SK-N-SH treated with all-trans-retinoic acid at 6 μM for 48 hours (cell line): ENCODE measurements at places on chromosomes 2 and 18.
A peak's percentile ranks its signal among the peaks of the same experiment; 100 is the strongest.

GRCh38 chr2:58842501-58843155 is 601.5 kb upstream of the FANCL start:
- no peak for ATAC-seq

GRCh38 chr2:36965751-36966369 is 476 bp downstream of the STRN start:
- ATAC-seq: peak; percentile 39

DNA sequence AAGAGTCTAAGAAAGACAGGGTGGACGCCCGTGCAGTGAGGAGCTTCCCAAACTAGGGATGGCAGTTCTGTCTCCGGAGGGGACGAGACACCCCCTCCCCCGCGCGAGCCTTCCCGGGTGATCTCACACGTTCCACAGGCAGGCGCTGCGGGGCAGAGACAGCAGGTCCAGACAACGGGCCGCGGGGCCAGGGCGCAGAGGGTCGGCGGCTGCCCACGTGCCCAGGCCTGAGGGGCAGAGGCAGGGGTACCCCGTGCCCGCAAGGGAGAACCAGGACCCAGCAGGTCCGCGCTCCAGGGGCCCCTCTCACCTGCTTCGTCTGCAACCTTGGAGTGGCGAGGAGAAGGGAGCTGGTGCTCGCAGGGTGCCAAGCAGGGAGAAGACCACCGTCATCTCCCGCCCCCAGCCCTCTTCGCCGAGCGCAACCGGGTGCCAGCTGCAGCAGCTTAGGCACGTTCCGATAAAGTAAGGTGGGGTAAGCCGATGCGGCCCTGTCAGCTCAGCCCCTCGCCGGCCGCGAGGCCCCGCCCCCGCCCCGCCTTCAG is at the start of gene GPR155:
TSS of gene GPR155 (minus strand) at position 467 of the 545 bp plus-strand sequence. CDS start 5,073 bp downstream, outside the sequence.
- peak; percentile 79 for ATAC-seq

- 0 out of 3 replicates have a peak, but pooled peaks have one; percentile 41 for ATAC-seq
Measured at GRCh38 chr2:71348302-71348701, 16.7 kb downstream of the ZNF638 start.

DNA sequence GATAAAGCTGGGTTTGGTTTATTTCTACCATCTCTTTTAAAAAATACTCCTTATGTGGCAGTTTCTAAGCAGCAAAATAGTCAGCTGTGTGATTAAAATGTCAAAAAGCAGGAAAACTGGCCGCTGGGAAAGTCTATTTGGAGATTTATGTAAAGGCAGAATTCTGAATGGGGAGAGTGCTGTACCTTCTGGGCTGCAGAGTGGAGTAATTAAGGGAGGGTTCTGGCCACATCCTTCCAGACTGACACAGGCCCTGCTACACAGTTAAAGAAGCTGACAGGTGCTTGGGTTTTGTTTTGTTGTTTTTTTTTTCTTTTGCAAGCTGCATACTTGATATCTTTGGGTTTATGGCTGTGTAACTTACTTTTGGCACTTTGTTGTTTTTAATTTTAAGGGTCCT is 157.2 kb downstream of the WDSUB1 start:
- ATAC-seq: peak; percentile 18; the same call in 1 of the 3 replicates

GRCh38 chr18:457140-457519 is 43.4 kb downstream of the COLEC12 start:
- peak; percentile 69 for ATAC-seq

DNA sequence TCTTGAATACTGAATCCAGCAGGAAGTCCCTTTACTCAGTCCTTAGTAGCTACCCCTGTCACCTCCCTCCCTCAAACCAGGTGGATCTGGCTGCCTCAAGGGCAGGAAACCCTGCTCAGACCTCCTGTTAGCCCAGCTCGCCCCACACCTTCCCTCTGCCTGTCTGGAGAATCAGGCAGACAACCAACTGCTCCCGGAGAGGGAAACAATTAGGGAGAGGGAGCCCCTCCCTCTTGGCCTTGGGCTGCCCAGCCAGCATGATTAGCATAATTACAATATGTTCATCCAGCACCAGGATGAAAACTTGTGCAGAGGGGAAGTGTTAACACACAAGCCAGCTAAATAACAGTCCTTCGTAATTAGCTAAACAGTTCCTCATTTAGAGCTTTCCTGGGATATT is 185.5 kb downstream of the C1D start:
- ATAC-seq: no peak

GRCh38 chr18:57589161-57589560 is 2.7 kb upstream of the FECH start:
- ATAC-seq: no peak

- no peak for ATAC-seq
Measured at GRCh38 chr2:216842636-216843035, 17.2 kb downstream of the TNP1 start.

- no peak for ATAC-seq
Measured at GRCh38 chr2:105634198-105634597, 110.5 kb upstream of the NCK2 start.

DNA sequence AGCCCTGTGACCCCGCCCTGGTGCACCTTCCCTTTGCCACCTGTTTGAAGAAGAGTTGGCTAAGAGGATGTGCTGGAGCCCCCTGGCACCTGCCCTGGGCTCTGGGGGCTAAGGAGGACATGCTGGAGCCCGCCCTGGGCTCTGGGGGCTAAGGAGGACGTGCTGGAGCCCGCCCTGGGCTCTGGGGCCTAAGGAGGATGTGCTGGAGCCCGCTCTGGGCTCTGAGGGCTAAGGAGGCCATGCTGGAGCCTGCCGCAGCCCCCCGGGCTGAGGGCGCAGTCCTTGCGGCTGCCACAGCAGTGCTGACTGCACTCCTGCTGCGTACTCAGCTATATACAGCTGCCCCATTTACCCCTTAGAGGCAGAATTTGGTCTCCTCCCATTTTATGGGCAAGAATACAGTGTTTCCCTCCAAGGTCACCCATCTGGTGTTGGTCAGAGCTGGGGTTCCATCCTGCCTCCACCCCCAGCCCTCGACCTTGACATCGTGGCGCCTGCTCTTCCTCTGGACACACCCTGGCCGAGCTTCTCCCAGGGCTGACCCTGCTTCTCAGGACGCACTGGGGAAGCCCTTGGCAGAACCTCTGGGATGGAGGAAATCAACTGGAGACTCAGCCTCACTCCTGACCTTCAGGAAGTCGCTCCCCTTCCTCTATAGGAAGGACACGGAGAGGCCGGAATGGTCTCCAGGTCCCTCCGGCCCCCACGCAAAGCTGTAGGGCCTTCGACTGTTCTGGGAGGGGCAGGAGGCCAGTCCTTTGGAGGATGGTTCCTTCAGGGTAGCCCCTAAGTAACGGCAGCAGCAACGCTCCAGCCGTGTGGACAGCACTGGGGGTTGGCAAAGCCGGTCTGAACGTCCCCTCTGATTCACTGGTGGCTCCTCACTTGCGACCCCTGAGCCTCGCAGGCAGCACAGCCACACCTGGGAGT is 65.0 kb upstream of the HPCAL1 start:
- ATAC-seq: no peak

- ATAC-seq: peak; percentile 53
Measured at GRCh38 chr2:202018950-202019349, 14.7 kb upstream of the FZD7 start.

- ATAC-seq: peak; percentile 74
Measured at GRCh38 chr2:215685238-215685990, 249.5 kb upstream of the FN1 start.

DNA sequence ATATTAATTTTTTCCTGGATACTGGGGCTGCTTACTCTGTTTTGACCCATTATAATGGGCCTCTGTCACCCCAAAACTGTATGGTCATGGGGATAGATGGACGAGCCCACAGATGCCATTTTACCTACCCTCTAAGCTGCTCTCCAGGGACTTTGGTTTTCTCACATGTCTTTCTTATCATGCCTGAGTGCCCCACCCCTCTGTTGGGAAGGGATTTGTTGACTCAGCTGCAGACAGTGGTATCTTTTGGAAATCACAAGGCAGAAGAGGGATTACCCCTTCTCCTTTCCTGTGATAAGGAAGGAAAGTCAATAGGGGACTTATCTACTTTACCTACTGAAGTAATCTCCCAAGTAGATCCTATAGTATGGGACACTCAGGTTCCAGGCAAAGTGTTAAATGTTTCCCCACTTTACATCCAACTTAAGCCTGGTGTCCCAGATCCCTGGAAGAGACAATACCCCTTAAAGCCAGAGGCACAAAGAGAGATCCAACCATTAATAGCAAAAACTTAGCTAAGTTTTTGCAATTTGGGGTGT is 182.7 kb downstream of the RNF152 start:
- no peak for ATAC-seq

DNA sequence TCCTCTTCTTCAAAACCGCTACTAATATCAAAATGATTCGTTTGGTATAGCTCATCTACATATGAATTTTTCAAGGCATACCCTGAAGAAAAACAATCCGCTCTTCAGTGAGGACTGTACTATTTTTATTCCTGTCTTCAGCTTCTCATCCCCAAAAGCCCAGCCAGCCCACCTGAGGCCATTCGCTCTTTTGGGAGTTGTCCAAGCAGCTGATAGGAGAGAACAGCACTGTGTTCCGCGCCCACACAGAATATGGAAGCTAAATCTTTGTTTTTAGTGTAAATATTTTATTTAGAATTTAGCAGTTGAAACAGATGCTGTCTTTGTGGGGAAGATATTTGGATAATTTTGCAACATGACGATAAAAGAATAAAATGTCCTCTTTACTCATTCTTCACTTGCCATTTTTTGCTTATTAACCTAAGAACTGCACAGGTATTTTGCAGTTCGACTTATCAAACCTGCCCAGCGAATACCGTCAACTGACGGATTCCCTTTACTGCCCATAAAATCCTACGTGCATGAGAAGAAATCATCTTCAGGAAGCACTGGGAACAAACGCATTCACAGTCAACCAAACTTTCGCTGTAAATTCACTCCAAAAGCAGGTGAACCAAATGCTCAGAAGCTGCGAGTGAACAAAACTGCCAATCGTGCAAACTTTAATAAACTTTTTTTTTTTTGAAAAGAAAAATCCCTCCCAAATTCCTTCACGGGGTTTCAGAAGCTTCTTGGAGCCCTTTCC is 3.4 kb downstream of the ZNF521 start:
- ATAC-seq: no peak

DNA sequence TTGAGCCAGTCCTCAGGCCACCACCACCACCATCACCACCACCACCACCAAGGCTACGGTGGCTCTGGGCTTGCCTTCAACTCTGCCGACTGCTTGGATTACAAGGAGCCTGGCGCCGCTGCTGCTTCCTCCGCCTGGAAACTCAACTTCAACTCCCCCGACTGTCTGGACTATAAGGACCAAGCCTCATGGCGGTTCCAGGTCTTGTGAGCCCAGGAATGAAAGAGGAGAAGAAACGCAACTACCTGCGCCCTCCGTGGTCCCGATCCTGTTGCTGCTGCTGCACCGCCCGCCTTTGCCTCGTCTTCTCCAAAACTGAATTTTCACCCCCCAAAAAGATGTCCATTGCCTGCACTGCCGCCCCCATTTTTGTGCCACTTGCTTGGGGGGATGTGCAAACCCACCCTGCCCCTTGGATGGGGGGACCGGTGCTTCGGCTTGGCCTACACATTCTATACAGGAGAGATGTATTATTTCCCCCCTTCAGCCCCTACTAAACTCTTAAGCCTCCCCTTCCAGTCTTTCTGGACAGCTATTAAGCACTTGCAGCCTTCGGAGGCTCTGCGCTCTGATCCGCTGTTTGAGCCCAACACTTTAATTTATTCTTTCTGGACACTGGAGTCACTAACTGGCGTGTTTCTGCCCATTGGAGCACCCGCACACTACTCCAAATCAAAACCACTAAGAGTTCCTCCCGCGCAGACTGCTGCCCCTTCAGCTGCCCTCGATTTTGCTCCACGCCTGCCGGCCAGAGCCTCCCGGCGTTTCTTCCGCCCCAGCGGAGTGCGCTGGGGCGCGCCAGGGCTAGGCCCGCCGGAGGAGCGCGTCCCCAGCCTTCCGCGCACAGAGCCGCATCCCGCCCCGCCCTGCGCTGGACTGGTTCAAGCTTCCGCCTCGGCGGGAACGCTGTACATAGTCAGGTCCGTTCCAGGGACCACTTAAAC is 5.7 kb downstream of the OTX1 start:
- peak; percentile 8; the same call in 1 of the 3 replicates for ATAC-seq

GRCh38 chr18:23066060-23066459 is 69.2 kb upstream of the CABLES1 start:
- no peak for ATAC-seq

GRCh38 chr2:171836146-171836910 is 57.7 kb downstream of the SLC25A12 start:
- no peak for ATAC-seq

- ATAC-seq: no peak
Measured at GRCh38 chr18:12485479-12486105, 77.9 kb downstream of the PRELID3A start.

DNA sequence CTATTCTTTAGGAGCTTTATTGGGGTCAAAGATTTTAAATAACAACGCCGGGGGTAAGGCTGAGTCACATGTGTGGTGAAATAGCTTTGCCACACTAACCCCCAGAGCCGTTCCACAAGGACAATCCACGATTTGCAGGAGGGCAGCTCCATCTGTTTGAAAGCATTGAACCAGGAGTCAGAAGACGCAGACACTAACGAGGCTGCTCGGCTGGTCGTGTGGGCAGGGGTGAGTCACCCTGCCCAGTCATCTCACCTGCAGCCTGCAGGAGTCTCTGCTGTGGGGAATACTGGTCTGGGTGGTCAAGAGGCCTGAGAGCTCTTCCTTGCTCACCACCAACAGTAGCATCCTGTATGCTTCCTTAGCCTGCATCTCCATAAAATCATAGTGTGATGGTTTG is 149.2 kb upstream of the NCK2 start:
- no peak for ATAC-seq

- no peak for ATAC-seq
Measured at GRCh38 chr2:62858231-62858832, 152.8 kb downstream of the EHBP1 start.

DNA sequence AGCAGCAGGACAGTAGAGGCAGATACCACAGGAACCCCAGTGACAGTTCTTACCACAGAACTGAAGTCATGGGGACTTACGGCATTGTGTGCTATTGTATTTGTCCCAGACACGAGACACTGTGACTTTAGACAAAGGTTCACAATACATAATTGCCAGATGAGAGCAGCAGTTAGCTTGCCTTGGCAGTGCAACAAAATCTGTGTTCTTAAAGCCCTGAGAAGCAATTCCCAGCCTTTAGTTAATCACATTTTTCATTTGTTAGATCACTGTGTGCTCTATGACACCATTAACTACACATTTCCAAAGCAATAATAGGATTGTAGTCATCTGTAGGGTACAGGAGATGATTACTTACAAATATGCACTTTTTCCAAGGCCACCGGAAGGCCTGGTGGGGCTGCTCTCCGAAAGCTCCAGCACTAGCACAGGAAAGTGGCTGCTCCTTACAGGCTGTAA is 97.5 kb upstream of the LDLRAD4 start:
- no peak for ATAC-seq

- ATAC-seq: no peak
Measured at GRCh38 chr18:65380571-65380970, 370.2 kb upstream of the CDH7 start.
